ENCODE measurements at places on chromosomes 1 and 21.

GRCh38 chr1:94022471-94023189 is 98.3 kb downstream of the ABCA4 start:
- no peak for DNase-seq

DNA sequence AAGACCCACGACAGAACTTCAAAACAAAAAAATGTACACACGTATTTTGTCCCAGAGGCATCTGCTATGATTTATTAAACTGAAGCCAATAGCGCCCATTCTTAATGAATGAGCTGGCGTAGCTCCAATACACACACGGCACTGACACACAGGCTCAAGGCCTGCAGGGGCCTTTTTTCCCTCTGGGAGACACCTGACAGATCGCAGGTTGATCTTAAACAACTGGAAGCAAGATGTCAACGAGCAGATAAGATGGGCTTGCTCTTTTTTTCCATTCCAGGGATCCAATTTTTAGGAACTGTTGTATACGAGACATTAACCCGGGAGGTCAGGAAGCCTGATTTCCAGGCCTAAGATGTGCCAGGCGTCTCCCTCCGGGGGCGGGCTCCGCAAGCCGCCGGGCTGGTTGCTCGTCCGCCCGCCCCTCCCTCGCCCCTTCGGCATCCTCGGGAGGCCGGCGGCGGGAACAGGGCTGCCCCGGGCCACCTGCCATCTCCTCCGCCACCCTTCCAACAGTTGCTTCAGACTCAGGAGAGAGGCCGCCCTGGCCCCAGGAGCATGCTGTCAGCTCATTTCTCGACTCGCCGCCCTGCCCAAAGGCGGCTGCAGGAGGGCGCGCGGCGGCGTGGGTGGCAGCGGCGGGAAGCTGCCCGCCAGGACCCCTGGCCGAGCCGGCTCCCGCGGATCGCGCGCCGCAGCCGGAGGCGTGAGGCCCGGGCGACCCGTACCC is 735 bp downstream of the TTC13 start:
- no peak for DNase-seq

GRCh38 chr1:216914974-216915373 is 191.7 kb upstream of the ESRRG start:
- no peak for DNase-seq

- no peak for DNase-seq
Measured at GRCh38 chr21:42514883-42515228, 1.2 kb downstream of the SLC37A1 start.

DNA sequence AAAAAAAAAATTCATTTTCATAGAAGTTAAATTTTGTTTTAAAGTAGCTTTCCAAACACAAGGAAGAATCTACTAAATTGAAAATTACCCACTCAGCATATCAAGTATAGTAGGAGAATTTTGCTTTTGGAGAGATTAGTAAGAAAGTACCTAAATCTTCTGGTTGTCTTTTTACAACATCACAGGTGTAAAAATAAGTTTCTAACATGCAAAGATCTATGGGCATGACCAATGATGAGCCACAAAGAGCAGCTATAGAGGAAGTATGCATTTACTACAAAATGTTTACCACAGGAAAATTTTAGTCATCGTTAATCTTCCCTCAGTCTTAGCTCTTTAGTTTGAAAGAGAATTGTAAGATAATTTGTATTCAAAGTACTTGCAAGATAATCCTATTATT is 28.1 kb downstream of the ANGPTL3 start:
- no peak for DNase-seq

DNA sequence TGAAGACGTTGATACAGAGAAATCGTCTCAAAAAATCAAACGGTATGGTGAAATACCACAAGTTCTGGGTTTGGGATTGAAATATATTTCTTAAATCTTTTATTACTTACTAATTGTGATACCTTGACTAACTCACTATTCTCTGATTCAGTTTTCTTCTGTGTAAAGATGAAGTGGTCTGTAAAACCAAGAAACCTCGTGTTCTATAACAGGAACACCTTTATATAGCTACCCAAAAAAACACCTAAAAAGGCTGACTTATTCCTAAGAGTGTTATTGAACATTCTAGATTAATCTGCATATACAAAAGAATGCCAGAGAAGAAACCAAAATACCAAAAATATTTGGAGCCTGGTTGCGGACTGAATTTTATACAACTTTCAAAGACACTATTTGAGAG is 721 bp downstream of the LRRIQ3 start:
- no peak for DNase-seq

GRCh38 chr1:115222616-115223402 is 115.2 kb downstream of the NGF start:
- no peak for DNase-seq
